ENCODE measurements at places on chromosomes 13 and 19.

DNA sequence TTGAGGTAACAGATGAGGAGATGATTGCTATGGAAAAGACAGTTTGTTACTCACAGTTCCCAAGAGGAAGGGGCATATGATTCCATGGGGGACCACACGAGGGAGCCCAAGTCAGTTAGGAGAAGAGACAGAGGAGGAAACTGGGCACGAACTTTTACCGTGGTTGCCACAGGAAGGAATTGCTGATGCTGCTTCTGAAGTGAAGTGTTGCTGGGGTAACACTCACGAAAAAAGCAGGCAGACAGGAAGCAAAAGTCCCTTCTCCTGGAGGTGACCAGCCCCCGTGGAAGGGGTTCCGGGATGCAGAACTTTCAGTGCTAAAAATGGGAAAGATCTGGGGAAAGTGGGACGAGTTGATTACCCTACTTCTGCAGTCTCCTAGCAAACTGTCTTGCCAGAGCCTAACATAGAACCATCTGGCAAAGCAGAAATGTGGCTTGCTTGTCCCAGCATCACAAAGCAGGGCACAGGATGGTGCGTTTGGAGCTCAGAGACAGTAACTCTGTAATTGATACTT lies 35.4 kb upstream of the MAP3K10 start:
- DNase-seq = no peak

DNA sequence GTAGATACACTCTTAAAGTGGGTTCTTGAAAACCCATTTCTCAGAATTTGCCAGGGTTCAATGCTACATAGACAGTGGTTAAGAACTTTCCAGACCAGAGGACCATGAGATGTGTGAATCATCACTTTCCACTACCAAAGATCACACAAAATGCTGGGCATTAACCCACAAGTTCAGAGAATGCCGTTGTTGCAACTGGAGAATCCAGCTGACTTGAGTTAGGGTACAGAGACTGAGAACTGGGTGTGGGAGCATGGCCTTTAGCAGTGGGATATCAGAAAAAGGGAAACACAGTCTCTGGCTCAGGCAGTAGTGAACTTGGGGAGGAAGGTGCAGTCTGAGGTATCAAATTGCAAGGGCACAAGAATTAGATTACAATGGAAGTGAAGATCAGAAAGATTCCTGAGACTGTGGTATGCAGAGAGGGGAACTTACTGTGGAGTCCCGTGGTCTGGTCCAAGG lies 51.5 kb upstream of the WDFY2 start:
- DNase-seq = no peak

- no peak for DNase-seq
These were observed 702 bp upstream of the EPSTI1 start for GRCh38 chr13:42992764-42993122.

DNA sequence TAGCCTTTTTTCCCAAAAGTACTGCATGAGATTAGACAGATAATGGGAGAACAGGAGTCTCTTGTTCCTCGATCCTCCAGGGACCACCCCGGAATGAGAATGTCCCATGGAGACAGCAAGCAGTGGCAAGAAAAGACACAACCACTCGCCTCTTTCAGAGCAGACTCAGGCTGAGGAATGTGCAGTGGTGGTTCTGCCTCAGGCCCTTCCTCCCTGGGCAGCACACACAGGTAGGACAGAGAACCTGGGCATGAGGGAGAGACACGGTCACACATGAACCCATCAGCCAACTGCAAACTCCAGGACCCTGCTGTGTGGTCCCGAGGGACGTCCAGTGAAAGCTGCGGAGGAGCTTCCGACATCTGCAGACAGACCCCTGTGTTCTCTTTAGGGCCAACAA lies 31.0 kb downstream of the CRYL1 start:
- no peak for DNase-seq

- DNase-seq = no peak
These were observed 44.0 kb upstream of the TFDP1 start for GRCh38 chr13:113540523-113540922.

GRCh38 chr13:60612593-60612992 lies 215.6 kb downstream of the TDRD3 start:
- no peak for DNase-seq

DNA sequence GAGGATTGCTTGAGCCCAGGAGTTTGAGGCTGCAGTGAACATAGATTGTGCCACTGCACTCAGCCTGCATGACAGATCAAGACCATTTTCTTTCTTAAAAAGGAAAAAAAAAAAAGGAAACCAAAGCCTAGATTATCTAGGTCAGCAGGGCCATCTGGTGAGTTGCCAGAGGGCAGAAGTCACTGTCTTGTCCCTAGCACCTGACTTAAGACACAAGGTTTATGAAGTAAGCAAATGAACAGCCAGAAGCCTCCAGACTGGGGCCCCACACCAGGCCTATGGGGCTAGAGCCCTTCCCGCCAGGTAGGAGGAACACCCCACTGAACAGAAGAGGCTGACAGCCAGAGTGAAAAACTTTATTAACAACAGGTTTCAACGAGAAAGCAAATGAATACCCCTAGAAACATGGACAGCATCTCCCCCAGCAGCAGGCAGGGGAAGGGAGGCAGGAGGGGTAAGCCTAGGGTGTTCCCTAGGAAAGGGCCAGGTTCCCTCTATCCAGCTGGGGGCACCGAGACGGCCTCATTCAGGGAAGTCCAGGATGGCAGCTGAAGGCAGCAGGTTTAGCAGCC lies 1.2 kb downstream of the WDR83 start:
- no peak for DNase-seq

DNA sequence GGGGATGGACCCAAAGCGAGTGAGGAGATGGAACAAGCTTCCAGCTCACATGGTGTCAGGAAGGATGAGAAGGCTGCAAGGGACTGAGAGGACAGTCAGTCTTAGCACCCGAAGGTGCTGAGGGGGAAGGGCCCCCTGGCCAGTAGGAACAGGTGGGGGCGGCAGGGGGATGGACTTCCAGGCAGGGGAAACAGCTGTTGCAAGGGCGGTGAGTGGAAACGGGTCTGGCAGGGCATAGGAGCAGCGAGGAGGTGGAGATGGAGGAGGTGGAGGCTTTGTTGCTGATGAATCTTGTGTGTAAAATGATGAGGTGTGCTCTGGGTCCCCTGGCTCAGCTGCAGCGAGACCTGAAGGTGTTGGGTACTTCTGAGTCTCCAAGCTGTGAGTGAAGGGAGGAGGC lies 1.2 kb downstream of the MAP1S start:
- no peak for DNase-seq

GRCh38 chr19:42129399-42130253 lies 2.6 kb downstream of the POU2F2 start:
- no peak for DNase-seq

DNA sequence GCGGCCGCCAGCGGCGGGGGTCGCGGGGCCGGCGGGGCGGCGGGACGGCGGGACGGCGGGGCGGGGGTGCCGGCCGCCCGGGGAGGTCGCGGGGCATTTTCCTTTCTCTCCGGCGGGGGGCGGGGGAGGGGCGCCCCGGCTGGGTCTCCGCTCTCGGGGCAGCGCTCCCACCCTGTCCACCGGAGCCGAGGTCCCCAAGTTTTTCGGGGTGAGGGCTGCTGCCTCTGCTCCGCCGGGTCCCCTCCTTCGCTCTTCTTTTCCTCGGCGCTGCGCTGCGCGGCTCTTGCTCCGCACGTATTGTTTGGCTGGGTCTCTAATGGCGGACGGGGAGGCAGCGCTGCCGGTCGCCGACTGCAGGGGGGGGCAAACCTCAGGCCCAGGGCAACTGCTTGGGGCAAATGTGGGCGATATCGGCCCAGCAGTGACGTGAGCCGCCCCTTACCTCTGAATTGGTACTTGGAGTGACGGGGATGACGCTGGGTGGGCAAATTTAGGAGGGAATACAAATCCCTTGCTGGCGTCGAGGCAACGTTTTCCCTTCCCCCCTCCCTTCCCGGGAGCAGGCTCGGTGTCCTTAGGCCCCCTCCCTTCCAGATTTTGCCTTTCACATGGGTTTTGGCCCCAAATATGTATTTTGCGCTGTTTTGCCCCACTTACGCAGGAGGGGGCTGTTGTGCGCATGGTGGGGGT lies 759 bp downstream of the ZMYM2 start:
- DNase-seq = peak; percentile 31

DNA sequence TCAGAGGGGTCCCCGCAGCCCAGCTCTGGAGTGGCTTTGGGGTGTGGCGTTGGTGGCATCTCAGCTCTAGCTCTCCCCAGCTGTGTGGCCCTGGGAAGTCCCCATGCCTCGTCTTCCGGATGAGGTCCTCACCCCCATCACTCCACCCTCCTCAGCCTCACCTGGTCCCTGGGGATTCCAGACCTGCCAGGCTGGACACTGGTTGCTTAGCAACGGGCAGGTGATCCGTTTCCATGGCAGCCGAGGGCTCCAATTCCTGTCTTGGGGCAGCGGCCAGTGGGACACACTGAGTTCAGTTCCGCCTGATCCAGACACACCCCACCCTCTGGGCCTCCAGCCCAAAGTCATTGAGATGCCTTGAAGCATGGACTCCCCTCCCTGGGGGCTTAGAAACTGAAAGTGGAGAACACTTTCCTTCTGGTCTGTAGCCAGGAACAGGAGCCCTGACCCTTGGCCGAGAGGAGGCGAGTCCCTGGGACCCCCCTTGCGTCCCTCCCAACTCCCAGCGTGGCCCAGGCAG lies 7.7 kb upstream of the MISP start:
- DNase-seq = no peak

GRCh38 chr19:952680-953444 lies 27.0 kb downstream of the ARID3A start:
- DNase-seq = no peak
